ENCODE measurements at places on chromosomes 5 and 9.

GRCh38 chr5:125152044-125152443 lies 405.6 kb upstream of the ZNF608 start:
- no peak for DNase-seq

DNA sequence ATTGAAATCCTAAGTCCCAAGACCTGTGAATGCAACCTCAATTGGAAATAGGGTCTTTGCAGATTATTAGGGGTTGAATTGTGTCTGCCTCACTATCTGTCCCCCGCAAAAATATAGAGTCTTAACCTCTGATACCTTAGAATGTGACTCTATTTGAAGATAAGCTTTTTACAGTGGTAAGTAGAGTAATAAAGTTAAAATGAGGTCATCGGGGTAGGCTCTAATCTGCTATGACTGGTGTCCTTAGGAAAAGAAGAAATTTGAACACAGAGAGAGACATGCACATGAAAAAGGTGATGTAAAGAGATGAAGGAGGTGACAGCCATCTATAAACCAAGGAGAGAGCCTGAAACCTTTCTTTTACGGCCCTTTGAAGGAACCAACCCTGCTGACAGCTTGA lies 287.1 kb upstream of the ADRA1B start:
- DNase-seq: no peak

GRCh38 chr5:14465116-14465515 lies 116.5 kb upstream of the OTULINL start:
- no peak for DNase-seq

DNA sequence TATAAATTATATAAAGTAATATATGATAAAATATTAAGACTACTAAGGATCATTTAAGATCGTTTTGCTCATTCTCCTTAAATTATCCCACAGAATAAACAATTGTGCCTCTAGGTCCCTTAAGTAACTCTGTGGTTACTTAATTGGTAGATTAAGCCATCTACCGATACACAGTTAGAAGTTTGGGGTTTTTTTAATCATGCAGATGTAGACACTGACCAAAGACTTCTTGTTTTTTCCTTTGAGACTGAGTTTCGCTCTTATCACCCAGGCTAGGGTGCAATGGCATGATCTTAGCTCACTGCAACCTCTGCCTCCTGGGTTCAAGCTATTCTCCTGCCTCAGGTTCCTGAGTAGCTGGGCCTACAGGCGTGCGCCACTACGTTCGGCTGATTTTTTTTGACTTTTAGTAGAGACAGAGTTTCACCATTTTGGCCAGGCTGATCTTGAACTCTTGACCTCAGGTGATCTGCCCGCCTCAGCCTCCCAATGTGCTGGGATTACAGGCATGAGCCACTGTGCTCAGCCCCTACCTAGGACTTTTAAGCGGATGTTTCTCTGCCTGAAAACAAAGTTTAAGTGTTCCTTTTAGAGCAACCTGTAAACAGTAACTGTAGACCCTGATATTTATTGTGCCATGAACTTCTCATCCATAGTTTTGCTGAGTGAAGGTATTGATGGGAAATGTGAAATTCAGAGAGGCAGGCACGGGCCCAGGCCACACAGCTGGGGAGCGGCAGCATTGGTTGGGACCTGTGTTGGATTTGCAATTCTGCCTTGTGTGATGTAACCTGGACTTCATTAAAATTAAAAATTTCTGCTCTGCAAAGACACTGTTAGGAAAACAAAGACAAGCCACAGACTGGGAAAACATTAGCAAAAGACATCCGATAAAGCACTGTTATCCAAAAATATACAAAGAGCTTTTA lies 11.6 kb downstream of the CEL start:
- DNase-seq: no peak

GRCh38 chr5:149434162-149435014 lies 55.3 kb upstream of the IL17B start:
- peak; percentile 31 for DNase-seq

- DNase-seq: no peak
These were observed 688 bp downstream of the SNX24 start for GRCh38 chr5:122846051-122846550.

GRCh38 chr5:77748160-77748559 lies 28.0 kb downstream of the TBCA start:
- no peak for DNase-seq

DNA sequence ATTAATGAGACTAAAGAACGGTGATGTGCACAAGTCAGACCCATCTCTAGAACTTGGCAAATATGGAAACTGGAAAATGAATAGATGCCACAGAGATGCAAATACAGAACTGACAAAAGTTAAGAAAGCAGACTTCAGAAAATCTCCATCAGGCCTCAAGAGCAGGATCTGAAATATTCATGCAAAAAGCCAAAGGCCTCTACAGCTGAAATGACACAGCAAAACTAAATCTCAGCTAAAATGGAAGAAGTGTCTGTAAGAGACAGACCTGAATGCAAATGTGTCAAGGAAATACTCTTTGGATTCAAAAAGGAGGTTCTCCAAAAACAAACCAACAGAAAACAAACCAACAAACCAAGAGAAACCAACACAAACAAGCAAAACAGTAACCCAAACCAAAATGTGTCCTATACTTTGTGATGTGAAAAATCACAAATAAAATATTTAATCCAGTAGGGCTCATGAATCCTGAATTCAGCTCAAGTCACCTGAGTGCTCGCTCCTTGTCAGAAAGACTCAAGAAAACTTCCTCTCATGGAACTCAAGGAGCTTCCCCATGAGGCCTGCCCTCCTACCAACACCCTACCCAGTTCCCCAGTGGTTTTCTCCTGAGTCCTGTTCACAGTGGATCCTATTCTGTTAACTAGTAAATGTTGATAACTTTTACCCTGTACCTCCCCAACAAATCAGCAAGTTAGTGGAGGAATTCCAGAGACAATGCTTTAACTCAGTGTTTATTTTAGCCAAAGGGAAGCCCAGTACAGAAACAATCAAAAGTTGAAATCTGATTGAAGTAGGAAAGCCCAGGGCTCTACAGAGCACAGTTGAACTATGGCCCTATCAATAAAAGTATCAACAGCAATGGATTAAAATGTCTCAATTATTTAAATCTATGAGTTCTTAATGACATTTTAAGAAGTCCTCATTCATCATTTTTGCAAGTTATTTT lies 14.6 kb downstream of the MRPS27 start:
- no peak for DNase-seq

DNA sequence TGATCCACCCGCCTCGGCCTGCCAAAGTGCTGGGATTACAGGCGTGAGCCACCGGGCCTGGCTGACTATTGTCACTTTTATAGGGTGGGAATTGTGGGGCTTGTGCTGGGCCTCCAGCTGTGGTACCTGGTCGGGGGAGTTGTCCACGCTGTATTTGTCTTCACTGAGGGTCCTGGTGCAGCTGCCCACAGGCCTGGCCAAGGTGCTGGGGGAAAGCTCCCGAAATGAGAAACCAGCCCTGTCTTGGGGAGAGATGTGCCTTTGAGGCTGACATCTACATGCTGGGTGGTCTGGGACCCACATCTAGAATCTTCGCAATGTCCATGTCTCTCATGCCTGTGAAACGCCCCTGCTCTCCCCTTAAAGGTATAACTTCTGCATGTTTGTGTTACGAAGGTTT lies 2.6 kb downstream of the EXOC3 start:
- no peak for DNase-seq

- DNase-seq: no peak
These were observed 977 bp upstream of the PAM start for GRCh38 chr5:102753889-102754766.

- no peak for DNase-seq
These were observed 67.2 kb upstream of the IER5L start for GRCh38 chr9:129245276-129245675.

- DNase-seq: no peak
These were observed 13.3 kb downstream of the CORO2A start for GRCh38 chr9:98178874-98179850.

DNA sequence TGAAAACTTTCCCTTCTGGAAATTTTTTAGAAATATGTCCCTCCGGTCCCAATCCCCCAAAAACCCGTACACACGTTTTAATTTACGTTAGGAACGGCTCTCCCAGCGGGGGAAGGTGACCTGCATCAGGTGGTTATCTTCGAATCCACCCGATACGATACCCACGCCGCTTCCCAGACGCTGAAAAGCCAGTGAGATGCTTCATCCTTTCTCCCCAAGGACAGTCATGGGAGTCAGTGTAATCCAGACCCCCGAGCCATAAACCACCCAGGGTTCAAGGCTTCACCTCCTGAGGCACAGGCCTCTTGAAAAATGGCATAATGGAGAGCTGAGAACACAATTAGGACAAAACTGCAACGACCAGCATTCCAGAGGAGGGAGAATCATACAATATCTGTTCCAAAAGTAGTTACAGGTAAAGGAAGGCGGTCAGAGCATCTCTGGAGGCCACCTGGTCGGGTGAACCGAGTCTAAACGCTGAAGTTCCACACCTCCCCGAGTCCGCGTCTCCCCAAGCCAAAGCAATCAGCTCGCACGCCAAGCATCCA lies 857 bp downstream of the FAM169A start:
- DNase-seq: no peak

DNA sequence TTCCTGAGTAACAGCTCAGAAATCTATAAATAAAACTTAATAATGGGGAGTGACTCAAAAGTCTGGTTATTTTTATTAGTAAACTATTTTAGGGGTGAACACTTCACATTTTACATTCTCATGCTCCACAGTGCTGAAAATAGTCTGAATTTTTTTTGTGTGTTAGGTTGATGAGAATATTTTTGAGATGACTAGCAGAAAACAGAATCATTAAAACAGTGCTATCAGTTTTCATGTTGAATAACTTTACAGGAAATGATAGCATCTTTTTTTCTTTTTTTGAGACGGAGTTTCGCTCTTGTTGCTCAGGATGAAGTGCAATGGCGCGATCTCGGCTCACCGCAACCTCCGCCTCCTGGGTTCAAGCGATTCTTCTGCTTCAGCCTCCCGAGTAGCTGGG lies 60.3 kb downstream of the TMC1 start:
- DNase-seq: no peak

GRCh38 chr5:124806373-124807077 lies 60.1 kb upstream of the ZNF608 start:
- DNase-seq: no peak

- no peak for DNase-seq
These were observed 144.0 kb upstream of the MRPS30 start for GRCh38 chr5:44664711-44665100.

- DNase-seq: no peak
These were observed 13.4 kb downstream of the AK8 start for GRCh38 chr9:132864691-132865090.

DNA sequence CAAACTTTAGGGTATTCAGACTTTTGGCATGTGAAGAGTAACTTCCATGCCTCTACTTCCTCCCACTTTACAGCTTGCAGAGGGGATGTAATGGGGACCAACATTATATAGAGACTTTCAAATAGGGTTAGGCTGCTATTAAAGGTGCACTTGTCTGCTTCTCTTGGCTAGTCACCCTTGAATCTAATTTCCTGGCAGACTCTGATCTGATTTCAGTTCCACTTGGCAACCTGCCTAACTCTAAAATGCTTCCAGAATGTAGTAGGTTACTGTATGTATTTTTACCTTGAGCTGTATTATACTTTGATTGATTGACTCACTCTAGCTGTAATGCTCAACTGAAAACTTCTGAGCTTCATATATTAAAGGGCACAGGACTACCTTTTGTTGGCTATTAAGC lies 693.4 kb downstream of the KCTD16 start:
- no peak for DNase-seq

DNA sequence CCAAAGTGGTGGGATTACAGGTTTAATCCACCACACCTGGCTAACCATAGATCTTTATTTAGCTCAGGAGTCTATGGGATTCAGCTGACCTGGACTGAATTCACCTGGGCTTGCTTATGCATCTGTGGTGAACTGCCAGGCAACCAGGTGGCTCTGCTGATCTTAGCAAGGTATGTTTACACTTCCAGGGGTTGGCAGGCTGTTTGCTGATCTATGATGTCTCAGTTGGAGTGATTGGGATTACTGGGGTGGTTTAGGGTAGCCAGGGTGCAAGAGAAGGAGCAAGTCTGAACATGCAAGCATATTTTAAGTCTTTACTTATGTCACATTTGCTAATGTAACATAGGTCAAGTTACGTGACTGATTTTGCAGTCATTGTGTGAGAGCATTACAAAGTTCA lies 63.6 kb upstream of the JAK2 start:
- DNase-seq: no peak

DNA sequence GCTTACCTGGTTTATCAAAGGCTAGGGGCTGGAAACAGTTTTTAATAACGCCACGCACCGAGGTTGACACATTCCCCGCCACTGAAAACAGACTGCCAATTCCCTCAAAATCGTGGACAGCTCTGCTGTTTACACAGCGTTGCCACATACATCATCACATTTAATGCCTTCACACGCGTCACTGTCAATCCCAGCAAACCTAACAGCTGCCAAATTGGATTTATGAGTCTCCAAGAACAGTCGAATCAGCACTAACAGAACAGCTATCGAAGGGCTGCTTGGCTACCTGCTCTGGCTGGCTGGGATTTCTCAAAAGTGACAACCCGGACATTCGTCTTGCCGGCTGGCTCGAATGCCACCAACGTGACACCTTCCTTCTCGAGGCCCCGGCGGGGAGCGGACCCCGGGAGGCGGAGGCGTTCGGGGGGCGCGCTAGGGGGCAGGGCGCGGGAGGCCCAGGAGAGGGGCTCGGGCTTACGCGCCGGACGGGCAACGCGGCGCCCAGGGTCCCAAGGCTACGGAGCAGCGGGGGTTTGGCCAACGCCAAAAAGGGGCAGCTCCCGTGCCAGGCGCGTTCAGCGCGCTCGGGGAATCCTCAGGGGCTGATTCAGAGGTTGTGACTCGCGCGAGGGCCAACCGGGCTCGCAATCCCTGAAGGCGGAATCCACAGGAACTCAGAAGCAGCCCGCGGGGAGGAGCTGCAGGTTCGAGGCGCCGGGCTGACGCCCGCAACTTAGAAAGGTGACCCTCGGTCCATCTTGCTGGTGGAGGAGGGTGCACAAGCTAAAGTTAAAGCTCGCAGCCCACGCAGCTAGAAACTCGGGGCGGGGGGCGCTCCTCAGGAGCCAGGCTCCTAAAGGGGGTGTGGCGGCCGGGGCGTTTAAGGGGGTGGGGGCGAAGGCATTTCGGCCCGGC lies 1.2 kb downstream of the CDC14B start:
- no peak for DNase-seq

- DNase-seq: no peak
These were observed 129.6 kb downstream of the KCNIP1 start for GRCh38 chr5:170633235-170634081.

DNA sequence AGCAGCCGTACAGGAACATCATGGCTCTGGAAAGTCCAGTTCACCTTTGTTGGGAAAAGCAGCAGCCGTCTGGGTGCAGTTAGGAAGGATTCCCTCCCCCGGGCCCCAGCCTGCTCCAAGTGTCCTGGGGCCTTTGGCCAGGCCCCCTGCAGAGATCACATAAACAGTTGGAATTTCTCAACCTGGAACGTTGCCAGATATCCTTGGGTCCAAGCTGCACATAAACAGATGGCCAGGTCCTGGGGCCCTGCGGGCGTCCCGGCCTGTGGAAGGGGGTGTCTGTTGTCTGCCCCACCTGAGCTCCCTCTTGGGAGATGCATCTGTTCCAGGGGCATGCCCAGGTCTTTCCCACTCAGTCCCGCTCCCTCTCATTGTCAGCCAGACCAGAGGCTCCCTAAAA lies 92.7 kb downstream of the COL5A1 start:
- DNase-seq: no peak

- DNase-seq: no peak
These were observed 3.4 kb downstream of the IL33 start for GRCh38 chr9:6219040-6219439.

- DNase-seq: no peak
These were observed 14.1 kb downstream of the ETF1 start for GRCh38 chr5:138528744-138529469.

GRCh38 chr5:160185626-160186360 lies 43.5 kb upstream of the FABP6 start:
- no peak for DNase-seq

GRCh38 chr5:122493091-122494021 lies 181.3 kb downstream of the SNCAIP start:
- no peak for DNase-seq
